ENCODE measurements at places on chromosomes 7 and 10. TPM values are rescaled to one million over a fixed set of nuclear protein-coding genes. Genes with fewer than 3 reads are reported as not detected.

EGR2 gene
- 29.1 TPM for total RNA-seq

GRID1 gene
- total RNA-seq: 10.5 TPM

NEUROD6 gene
- not detected for total RNA-seq

CALD1 gene
- total RNA-seq: 399 TPM

TCF7L2 gene
- total RNA-seq: 26.1 TPM

SSC4D gene
- total RNA-seq: not detected

GALNT17 gene
- total RNA-seq: 97.9 TPM

MYOF gene
- 39.6 TPM for total RNA-seq

MARVELD1 gene
- total RNA-seq: 45.0 TPM

KBTBD2 gene
- total RNA-seq: 43.0 TPM

VWDE gene
- 0.66 TPM for total RNA-seq

HPS6 gene
- total RNA-seq: 33.7 TPM

ZNF775 gene
- total RNA-seq: 9.6 TPM

ENKUR gene
- total RNA-seq: not detected

ASNS gene
- total RNA-seq: 12.4 TPM

TRIL gene
- 2.4 TPM for total RNA-seq

SUGCT gene
- total RNA-seq: 20.8 TPM

GPC2 gene
- total RNA-seq: 3.1 TPM

TMEM130 gene
- total RNA-seq: 1.7 TPM

TAS2R5 gene
- total RNA-seq: 4.8 TPM

UPK3BL2 gene
- total RNA-seq: 1.5 TPM

LOXL4 gene
- 8.6 TPM for total RNA-seq

FBH1 gene
- 109 TPM for total RNA-seq

SRGN gene
- 102 TPM for total RNA-seq

NKX2-3 gene
- total RNA-seq: not detected

ITGA8 gene
- 5.5 TPM for total RNA-seq

STRIP2 gene
- 0.30 TPM for total RNA-seq

HACD1 gene
- 7.3 TPM for total RNA-seq

PAX4 gene
- not detected for total RNA-seq

PTN gene
- total RNA-seq: 5.0 TPM

CNNM1 gene
- total RNA-seq: not detected

UBE3C gene
- 61.3 TPM for total RNA-seq

CALY gene
- 1.2 TPM for total RNA-seq

PALD1 gene
- 5.4 TPM for total RNA-seq

RET gene
- 0.20 TPM for total RNA-seq

TMEM236 gene
- total RNA-seq: 1.3 TPM

CPA4 gene
- total RNA-seq: not detected

ASCC1 gene
- total RNA-seq: 85.7 TPM

NKX1-2 gene
- total RNA-seq: not detected

TCERG1L gene
- not detected for total RNA-seq

ELMO1 gene
- total RNA-seq: 271 TPM

WDR86 gene
- total RNA-seq: 82.9 TPM

LGI1 gene
- total RNA-seq: 8.5 TPM

GATA3 gene
- total RNA-seq: not detected

CCAR1 gene
- 58.0 TPM for total RNA-seq

PPP1R17 gene
- total RNA-seq: not detected

CCDC3 gene
- 73.2 TPM for total RNA-seq

SLC39A12 gene
- total RNA-seq: not detected

TDRD1 gene
- 0.22 TPM for total RNA-seq

GAD2 gene
- not detected for total RNA-seq
